ENCODE measurements at places on chromosomes 16 and 17.
A peak's percentile ranks its signal among the peaks of the same experiment; 100 is the strongest.

- no peak for DNase-seq
These were observed 362 bp downstream of the KLHDC4 start for GRCh38 chr16:87765473-87765775.

DNA sequence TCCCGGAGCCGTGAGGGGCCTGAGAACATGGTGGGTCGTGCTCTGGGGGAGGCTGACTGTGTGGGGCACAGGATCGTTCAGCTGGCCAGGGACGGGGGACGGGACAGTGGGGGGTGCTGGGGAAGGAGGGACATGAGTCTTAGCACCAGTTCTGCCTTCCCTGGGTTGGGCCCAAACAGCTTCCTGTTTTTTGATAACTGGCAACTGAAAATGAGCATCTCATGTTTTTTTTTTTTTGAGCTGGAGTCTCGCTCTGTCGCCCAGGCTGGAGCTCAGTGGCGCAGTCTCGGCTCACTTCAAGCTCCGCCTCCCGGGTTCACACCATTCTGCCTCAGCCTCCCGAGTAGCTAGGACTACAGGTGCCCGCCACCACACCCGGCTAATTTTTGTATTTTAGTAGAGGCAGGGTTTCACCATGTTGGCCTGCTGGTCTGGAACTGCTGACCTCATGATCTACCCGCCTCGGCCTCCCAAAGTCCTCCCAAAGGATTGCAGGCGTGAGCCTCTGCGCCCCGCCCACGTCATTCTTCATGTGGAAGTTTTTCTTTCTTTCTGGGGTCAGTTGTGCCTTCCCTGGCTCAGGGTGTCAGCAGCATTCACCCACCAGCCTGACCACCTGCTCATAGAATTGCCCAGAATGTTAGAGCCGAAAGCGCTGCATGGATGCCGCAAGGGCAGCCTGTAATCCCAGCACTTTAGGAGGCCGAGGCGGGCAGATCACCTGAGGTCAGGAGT lies 6.4 kb downstream of the ASPSCR1 start:
- no peak for DNase-seq

DNA sequence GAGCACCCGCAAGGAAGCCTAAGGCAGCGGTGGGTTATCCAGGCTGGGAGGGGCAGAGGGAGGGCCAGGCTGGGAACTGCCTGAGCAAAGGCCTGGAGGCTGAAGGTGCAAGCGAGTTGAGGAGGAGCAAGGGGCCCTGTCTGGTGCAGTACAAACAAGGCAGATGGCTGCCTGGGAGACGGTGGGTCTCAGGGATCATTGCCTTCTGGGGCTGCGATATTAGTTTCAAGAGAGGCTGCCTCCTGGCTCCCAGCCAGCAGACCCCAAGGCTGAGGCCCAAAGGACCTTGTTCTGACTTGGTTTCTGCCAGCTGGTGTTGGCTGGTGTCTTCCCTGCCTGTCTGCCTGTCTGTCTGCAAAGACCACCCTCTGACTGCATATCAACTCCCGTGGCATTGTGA lies 154.0 kb downstream of the IRF8 start:
- DNase-seq = no peak

- DNase-seq = no peak
These were observed 103.3 kb upstream of the ZFHX3 start for GRCh38 chr16:73151225-73151624.

- DNase-seq = no peak
These were observed 40.7 kb downstream of the DUSP14 start for GRCh38 chr17:37530420-37530819.

GRCh38 chr17:8326511-8327302 lies 12.9 kb upstream of the ODF4 start:
- DNase-seq = no peak

- DNase-seq = no peak
These were observed 525 bp upstream of the SEPHS2 start for GRCh38 chr16:30446203-30446595.

DNA sequence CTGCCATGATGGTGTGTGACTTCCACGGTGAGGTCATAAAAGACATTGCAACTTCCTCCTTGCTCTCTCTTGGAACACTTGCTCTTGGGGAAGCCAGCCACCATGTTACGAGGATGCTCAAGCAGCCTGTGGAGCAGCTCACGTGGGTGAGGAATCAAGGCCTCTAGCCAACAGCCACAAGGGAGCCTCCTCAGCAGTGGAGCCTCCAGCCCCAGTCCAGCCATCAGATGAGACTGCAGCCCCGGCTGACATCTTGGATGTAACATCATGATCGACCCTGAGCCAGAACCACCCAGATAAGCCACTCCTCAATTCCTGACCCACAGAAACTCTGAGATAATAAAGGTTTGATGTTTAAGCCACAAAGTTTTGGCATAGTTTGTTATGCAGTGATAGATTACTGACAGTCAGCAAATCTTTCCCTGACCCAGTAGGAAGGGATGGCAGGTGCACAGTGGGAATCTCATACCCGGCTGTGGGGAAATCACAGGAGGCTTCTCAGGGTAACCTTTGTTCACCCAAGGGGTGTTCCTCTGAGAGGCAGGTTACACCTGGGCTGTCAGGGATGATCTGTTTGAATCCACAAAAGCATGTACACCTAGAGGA lies 23.3 kb upstream of the GINS2 start:
- no peak for DNase-seq

GRCh38 chr16:64952177-64952576 lies 169.7 kb downstream of the CDH11 start:
- no peak for DNase-seq

DNA sequence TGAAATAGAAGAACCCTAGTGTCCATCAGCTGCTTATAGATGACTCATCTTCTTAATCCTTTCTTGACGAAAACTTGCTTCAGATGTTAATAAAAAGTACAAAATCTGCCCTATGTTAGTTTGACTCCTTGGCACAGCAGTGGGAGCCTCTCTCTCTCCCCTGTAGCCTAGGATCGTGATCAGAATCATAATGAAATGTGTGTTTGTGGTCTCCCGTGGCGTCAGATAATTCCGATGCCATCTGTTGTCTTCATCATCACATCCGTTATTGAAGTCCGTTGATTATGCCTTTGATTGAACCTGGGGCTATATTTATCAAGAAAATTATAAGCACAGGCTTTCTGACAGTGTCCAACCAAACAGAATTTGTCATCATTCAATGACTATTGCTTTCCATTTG lies 102.5 kb downstream of the BMERB1 start:
- no peak for DNase-seq

- DNase-seq = no peak
These were observed 748.4 kb downstream of the MAF start for GRCh38 chr16:78852081-78852635.

DNA sequence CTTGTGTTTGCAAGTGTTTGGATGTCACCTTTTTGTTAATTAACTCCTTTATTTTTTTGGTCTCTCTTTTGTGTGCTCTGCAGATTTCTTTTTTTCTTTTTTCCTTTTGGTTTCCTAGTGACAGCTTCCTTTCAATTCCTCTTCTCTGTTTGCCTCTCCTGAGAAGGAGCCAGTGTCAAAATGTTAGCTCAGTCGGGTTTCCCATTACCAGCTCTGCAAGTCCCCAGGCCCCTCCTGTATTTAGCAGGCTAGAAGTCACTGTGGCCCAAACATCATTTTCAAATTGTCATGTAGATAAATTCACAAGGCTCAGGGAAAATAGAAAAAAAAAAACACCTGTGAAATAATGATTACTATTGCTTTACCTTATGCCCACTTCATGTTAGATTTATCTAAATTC lies 1621.6 kb downstream of the CDH8 start:
- no peak for DNase-seq

DNA sequence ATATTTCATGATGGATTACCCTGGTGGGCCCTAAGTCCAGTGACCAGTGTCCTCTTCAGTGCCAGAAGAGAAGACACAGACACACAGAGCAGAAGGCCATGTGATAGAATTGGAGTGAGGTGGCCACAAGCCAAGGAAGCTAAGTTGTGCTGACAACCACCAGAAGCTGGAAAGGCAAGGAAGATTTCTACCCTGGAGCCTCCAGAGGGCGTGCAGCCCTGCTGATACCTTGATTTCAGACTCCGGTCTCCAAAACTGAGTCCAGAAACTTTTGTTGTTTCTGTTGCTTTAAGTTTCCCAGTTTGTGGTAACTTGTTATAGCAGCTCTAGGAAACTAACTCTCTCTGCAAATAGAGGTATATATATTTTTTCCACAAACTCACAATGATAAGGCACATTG lies 396.6 kb upstream of the ASIC2 start:
- DNase-seq = no peak

GRCh38 chr17:80704381-80704819 lies 159.8 kb downstream of the RPTOR start:
- DNase-seq = no peak

GRCh38 chr16:89909777-89910716 lies 8.6 kb upstream of the MC1R start:
- peak; percentile 81 for DNase-seq

GRCh38 chr17:55452139-55452790 lies 30.6 kb upstream of the MMD start:
- no peak for DNase-seq

DNA sequence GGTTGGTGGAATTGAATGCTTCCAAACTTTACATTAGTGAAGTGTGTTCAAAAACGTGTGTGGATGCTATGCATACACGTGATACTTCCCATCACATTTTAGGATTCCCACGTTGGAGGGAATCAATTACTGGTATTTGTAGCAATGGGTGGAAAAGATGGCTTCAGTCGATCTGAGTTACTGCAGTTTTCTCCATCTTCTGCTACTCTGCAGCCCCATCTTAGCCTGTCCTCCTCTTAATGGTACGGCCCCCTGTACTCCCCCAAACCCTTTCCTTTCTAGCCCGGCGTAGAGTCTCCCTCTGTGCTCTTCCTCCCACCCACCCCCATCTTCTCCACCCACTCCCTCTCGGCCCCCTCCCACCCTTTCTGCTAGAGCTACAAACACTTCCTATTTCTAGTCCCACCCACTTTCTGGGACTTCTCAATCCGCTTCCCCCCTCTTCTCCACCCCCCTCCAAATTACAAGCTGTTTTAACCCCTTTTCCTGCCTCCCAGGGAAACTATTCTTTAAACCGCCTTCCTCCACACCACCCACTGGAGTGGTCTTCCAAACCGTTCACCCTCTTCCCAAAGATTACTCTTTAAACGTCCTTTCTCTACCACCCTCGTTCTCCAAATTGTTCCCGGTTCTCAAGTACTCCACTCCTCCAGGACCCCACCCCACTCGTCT lies 1.1 kb downstream of the CHTF8 start:
- peak; percentile 35 for DNase-seq

DNA sequence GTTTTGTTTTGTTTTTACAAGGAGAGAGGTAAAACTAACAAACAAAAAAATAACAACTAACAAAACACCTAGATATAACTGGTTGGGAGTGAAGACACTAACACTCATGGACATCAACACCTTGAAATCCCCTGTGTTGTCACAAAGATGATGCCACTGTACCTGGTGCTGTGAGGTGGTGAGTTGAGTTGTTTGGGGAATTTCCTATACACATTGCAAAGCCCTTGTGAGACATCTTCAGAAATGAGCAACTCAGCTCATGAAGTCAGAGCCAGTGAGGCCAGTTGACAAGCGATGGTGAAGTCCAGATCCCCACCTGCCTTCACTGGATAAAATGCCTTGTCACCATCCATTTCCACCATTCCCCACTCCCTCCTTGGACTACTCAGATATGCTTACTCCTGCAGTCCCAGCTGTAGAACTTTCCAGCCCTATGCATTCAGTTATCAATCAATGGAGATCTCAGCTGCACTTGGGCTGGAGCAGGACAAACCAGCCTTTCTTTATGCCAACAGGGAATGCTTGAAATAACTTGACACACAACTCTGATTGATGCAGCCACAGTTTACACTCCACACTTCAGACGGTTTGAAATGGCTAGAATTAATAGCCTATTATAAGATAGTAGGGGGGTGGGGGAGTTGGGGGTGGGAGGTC lies 22.2 kb downstream of the ANKFN1 start:
- DNase-seq = no peak

DNA sequence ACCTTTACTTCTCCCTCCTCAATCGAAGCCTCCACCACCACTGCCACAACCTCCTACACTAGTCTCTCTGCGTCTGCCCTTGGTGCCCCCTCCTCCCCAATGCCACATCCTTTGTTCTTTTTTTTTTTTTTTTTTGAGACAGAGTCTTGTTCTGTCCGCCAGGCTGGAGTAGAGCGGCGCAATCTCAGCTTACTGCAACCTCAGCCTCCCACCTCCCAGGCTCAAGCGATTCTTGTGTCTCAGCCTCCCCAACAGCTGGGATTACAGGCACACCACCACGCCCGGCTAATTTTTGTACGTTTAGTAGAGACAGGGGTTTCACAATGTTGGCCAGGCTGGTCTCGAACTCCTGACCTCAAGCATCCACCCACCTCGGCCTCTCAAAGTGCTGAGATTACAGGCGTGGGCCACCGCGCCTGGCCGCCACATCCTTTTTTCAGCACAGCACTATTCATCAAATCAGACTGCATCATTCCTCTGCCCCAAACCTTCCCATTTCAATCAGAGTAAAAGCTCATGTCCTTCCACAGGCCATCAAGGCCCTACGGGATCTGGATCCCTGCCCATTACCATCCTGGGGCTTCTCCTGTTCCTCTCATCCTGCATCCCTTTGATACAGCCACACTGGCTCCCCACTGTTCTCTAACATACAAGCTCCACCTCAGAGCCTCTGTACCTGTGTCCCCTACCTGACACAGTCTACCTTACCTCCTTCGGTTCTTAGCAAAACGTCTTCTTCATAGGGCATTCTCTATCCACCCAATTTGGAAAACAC lies 2.0 kb downstream of the KLHL11 start:
- DNase-seq = no peak

DNA sequence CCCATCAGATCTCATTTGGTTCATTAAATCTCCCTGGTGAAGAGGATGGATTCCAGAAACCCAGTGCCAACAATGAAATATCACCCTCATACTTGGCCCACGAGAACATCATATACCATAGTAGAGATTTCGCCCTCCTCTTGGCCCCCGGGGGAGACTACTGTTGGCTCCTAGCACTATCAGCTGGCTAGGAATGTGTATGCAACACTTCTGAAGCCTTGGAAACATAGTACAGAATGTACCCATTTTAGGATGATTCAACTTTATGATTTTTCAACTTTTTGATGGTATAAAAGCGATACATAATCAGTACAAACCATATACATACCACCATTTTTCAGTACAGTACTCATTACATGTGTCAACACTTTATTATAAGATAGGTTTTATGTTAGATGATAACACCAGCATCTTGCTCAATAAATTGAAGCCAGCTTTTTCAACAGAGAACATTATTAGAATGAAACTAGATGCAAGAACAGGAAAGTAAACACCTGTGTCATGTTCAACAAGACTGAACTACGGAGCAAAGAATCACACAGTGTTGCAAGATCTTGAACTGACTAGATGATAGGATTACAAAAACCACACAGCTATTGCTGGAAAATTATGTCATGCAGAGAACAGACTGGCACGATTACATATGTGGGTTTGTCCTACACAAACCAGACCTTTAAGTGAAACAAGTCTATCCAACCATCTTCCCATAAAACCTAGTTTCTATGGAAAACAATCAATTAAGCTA lies 17.2 kb downstream of the RSL1D1 start:
- no peak for DNase-seq

- no peak for DNase-seq
These were observed 405.7 kb upstream of the SALL1 start for GRCh38 chr16:51556694-51557340.
